ENCODE measurements at places on chromosomes 3 and 15.

DNA sequence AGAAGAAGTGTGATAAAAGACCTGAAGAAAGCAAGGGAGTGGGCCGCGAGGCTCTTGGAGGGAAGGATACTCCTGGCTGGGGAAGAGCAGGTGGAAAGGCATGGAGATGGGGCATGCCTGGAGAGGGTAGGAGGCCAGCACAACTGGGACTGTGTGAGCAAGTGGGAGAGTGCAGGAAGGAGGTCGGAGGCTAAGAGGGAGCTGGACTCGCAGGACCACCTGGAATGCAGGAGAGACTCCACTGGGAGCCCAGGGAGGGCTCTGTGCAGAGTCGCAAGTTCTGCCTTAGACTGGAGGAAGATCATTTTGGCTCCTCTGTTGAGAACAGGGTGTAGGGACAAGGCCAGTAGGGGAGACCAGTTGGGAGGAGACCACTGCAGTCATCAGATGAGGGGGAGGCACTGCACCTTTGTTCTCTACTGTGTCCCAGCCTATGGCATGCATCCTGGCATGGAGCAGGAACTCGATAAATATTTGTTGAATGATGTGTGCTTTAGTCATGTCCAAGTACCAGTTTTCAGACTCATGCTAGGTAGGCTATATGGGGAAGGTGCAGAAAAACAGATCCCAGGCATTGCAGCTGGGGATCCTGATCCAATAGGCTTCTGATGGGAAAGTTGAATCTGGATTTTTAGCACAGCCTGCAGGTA lies 13.7 kb downstream of the FAM107A start:
- no peak for DNase-seq

GRCh38 chr3:141262308-141262705 lies 30.7 kb downstream of the PXYLP1 start:
- DNase-seq = no peak

GRCh38 chr3:139020868-139021234 lies at the start of gene PRR23B:
TSS of gene PRR23B (minus strand) at chr3:139020926. CDS start at chr3:139020661, 265 bp downstream.
- DNase-seq = no peak

- no peak for DNase-seq
These were observed 38.8 kb downstream of the CBLB start for GRCh38 chr3:105829871-105830622.

- no peak for DNase-seq
These were observed 1.8 kb downstream of the LIMD1 start for GRCh38 chr3:45596290-45596791.

DNA sequence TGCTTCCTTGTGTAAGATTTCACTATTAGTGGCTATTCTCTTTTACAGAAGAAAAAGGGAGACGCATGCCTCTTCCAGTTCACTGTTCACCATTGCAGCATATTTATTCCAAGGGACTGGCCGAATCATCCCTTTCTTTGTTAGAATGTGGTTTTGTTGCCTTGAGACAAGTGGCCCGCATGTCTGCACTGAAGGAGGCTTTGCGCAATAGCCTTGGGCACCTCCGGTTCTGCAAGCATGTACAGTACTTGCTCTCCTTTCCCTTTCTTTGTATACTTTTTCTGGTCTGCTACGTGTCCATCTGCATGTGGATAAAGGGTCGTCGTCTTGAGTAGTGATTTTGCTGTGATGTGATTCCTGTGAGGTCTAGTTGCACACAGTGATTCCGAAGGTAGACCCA lies 43.0 kb downstream of the FLNB start:
- no peak for DNase-seq

- DNase-seq = no peak
These were observed 41.2 kb downstream of the CCDC12 start for GRCh38 chr3:46935168-46935858.

DNA sequence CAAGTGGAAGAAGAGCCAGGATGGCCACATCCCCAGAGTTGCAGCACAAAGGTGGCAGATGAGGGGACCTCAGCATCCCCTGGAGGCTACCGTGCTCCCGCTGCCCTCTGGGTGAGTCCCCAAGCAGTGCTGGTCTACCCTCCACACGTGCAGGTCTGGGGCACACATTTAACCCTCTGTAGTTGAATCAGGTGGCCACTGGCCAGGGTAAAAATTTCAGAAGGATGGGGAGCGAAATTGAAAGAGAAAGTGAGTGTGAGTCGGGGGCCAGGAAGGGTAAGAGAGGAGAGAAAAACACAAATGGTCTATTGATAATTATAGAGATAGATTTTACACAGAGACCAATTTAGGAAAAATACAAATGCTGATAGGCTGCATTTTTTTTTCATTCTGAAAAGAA lies 139.5 kb upstream of the EIF1B start:
- no peak for DNase-seq

DNA sequence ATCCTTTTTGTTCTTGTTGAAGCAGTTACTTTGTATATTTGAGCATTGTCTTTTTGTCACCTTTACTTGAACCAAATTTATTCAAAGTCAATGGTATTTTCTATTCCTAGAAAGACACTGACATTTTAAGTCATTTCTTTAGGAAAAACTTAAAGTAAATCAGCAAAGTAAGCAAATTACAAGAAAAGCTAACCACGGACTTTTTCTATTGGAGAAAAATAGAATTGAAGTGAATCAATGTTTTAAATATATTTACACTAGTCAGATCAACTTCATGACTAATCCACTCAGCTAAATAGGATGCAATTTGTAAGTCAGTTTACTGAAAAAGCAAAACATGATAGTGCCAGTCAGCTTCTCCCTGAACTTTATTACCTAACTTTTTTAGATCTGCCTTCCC lies 733.8 kb upstream of the ALCAM start:
- no peak for DNase-seq

DNA sequence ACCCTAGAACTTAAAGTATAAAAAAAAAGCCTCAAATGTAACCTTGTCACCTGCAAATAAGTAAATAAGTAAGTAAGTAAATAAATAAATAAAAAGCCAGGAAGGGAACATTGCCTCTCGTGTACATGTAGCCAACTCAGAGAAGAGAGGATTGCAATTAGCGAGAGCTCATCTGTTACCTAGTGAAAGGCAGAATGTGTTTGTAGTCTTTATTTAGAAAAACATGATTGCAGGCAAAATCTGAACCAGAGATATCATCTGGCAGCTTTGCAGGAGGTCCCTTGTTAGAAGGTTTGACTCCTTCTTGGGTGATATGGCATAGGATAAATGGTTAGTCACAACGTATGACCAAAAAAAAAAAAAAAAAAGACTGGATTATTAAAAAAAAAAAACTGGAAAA lies 71.6 kb upstream of the SYN2 start:
- no peak for DNase-seq

- no peak for DNase-seq
These were observed 1.5 kb upstream of the CD200R1L start for GRCh38 chr3:112848196-112848595.

DNA sequence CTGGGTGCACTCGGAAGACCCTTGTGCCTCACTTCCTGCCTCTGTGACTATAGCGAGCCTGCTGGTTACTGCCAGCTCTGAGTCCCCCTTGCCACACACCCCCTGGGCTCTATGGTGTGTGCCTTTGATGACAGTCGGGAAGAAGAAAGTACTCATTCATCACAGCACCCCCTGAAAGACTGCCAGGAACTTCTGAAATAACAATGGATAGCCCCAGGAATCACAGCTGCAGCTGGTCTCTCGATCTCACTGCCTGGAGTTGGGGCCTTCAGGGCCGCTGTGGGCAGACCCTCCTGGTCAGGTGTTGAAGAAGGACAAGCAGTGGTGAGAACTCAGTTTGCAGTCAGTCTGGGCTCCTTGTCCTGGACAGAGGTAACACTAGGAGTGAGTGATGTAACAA lies 9.8 kb upstream of the RPP14 start:
- DNase-seq = no peak

GRCh38 chr3:151058740-151059139 lies 26.7 kb upstream of the MED12L start:
- DNase-seq = no peak

DNA sequence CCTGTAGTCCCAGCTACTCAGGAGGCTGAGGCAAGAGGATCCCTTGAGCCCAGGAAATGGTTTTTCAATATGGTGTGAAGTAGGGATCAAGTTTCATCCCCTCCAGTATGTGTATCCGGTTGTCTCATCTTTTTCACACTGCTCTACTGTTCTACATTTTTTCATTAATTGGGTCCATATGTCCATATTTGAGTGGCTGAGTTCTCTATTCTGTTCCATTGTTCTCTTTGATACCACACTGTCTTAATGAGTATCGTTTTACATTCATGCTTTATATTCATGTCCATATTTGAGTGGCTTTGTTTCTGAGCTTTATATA lies 81.6 kb upstream of the LRRFIP2 start:
- no peak for DNase-seq

DNA sequence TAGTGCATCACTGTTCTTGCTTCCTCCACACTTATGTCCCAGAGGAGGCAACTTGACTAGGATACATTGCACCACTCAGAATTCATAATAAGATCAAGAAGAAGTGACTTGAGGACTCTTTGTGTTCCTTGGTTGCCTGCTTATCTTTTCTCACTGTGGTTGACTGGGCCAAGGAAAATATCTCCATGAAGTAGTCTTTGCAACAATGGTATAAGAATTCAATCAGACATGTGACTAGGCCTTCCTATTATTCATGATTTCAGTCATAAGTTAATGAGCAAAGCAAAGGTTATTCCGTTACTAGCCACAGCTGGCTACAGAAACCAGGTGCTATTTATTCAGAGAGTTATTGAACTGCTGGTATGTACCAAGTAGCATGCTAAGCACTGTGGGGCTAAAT lies 359.3 kb downstream of the RORA start:
- DNase-seq = no peak

GRCh38 chr15:66171841-66172240 lies 81.7 kb downstream of the MEGF11 start:
- no peak for DNase-seq

DNA sequence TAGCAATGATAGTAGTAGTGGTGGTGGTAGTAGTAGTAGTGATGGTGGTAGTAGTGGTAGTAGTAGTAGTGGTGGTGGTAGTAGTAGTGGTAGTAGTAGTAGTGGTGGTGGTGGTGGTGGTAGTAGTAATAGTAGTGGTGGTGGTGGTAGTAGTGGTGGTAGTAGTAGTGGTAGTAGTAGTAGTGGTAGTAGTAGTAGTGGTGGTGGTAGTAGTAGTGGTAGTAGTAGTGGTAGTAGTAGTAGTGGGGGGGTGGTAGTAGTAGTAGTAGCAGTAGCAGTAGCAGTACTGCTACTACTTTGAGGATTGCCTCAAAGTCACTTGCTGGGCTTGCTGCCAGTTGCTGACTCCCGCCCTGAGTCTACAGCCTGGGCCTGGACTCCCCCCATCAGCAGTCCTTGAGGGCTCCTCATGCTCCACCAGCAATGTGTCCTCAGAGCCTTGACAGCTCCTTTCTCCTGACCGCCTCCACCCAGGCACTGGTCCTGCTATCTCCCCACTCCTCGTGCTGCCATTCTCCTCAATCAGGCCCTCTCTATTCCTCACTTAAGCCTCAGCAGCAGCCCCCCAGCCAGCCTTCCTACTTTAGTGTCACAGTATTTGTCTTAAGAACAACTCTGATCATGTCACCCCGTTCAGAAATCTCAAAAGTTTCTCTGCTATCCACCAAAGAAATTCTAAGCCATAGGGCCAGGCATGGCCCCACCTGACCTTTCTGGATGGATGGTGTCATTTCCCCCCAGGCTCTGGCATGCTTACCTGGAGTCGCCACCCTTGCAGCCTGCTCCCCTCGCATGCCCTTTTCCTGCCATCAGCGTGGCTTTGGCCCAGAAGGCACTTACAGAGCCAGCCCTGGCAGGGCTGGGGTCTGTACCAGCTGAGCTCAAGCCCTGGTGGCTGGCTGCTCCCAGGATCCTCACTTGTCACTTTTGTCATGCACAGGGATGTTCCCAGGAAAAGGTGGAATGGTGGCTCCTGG lies 45.6 kb downstream of the DLEC1 start:
- DNase-seq = no peak

- DNase-seq = no peak
These were observed 512.3 kb downstream of the MCTP2 start for GRCh38 chr15:94743668-94744067.

DNA sequence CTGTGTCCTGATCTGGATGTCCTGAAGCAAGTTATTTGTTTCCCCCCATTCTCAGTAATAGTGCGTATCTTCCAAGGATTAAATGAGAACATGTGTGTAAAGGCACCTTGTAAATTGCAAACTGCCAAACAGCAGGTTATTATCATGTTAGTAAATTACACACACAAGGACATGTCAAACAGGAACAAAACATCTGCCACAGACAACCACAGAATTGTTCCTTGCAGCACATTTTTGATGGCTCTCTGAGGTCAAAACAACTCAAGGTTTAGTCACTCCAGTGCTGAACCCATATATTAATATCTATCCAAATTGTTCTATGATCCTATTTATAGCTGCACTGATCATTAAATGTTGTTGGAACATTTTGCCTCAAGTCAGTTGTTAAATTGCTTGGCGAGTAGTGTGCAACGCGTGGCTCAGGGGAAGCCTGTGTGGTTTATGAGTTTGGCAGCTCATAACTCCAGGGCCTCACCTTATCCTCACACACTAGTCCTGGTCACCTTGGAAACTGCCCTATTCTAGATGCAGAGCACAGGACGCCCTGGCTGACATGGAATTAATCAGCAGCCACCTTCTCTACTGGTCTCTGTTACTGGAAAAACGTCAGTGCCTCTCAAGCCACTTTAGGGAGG lies 46.3 kb upstream of the CDV3 start:
- DNase-seq = no peak

- no peak for DNase-seq
These were observed 672 bp downstream of the AADAC start for GRCh38 chr3:151814588-151814987.

- no peak for DNase-seq
These were observed 27.1 kb downstream of the FILIP1L start for GRCh38 chr3:100087198-100087597.

DNA sequence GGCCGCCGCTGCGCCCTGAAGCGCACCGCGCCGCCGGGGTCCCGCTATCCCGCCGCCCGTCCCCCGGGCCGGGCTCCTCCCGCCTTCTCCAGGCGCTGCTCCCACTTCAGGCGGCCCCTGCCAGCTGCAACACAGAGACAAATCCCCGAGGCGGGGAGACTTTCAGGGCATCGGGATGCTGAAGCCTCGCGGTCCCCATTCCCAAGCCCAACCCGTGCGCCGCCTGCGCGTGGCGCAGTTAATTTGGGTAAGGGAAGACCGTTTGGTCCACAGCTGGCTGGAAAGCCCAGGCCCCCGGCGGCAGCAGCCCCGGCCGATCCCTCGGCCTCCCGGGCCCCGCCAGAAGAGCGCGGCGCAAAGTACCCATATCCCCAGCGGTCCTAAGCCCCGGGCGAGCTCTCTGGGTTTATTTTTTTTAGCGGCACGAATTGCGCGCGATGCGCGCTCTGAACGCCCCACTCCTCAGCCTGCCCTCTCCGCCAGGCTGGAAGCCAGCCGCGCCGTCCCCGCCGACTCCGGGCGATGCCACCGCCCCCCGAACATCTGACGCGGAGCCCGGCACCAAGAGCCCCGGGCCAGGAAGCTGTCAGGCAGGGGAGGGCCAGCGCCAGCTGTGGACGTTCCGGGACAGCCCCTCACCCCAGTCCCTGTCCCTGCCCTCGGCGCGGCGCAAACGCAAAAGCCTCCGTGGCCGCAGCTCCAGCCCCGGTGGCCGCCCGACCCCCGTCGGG lies 517 bp downstream of the FBN1 start:
- DNase-seq = no peak

All from cortex of kidney (tissue), 1 donor.